ENCODE measurements at places on chromosomes 6 and 20.

GRCh38 chr6:118524686-118525085, 23.4 kb upstream of the PLN start:
- no peak for DNase-seq

DNA sequence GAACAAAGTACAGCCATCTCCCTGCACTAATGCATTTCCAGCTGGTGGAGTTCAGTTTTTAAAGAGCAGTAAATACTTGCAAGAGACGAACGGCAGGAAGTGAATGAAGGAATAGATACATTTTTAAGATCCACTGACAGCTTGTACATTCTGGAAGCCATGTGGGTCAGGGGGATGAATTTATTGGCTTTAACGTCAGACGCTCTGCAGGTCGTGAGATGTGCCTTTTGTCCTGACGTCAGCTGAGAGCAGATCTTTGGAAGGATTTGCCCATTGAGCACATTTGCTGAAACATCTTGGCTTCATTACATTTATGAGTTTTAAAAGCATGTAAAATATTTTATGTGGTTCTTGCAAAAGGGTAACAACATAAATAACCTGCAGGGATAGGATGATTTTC, 29.5 kb upstream of the SALL4 start:
- DNase-seq: no peak

GRCh38 chr20:56001106-56001785, 4.1 kb downstream of the CBLN4 start:
- no peak for DNase-seq

DNA sequence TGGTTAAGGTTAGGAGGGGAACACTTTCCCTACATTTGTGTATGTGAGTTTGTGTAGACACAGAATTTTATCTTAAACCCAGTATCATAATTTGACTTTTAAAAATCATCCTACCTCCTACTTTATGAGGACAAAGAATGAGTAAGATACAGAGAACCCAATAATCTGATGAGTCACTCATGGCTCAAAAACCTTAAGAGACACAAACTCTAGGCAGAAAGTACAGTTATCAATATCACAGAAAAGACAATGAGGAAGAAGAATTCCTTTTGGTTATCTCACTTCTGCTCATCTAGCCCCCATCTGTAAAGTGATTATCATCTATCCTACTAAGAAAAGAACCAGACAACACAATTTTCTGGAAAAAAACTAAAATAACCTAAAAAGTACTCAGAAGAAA, 87.7 kb downstream of the EPB41L2 start:
- DNase-seq: no peak

DNA sequence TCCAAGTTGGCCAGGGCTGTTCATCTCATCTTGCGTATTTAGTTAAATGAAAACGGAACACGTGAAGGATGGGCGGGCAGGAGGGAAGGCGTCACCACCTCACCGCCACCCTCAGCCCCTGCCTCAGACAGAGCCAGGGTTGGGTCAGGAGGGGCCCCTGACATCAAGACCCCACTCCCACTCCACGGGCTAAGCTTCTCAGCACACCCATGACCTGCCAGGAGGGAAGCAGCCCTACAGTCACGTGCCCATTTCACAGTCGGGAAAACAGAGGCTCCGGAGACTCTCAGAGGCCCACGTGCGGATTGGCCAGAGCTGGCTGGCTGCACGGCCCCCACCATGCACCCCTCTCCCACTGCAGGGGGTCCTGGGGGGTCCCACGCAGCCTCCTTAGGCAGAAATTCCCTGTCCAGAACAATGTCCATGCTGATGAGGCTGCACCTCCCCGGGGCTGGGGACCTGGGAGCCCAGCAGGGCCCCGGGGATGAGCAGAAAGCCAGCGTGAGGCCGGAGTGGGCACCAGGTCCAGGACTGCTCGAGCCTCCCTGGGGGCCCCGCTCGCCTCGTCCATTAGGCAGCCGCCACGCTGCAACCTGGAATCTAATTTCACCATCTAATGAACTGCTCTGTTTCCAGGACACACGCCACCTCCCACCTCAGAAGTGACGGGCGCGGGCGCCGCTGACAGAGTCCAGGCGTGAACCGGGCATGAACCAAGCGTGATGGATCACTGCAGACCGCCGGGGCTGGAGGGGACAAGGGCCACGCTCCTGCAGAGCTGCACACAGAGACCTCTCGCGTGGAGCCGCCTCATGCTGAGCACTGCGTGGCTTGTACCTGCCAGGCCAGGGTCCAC, 15.8 kb downstream of the KCNQ2 start:
- no peak for DNase-seq

- peak; percentile 34 for DNase-seq
Measured at GRCh38 chr6:79762370-79762769, 131.2 kb downstream of the SH3BGRL2 start.

DNA sequence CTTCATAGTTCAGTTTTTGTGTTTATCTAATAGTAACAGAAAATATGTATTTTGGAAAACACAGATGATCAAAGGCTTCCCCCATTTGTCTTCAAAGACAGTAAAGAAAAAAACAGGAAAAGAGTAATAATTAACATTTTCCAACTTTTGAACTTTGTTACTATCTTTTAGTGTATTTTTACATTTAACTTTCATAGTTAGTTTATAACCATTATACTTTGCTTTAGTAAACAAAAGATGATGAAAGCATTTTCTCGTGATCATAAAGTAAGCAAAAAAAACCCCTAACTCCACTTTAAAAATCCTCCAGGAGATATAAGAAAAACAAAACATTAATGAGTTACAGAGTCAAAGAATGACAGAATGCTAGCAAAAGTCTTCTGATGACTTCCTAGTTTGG, 13.6 kb upstream of the GPRC6A start:
- no peak for DNase-seq

GRCh38 chr6:43669050-43669921, 18.3 kb downstream of the MRPS18A start:
- DNase-seq: peak; percentile 48

DNA sequence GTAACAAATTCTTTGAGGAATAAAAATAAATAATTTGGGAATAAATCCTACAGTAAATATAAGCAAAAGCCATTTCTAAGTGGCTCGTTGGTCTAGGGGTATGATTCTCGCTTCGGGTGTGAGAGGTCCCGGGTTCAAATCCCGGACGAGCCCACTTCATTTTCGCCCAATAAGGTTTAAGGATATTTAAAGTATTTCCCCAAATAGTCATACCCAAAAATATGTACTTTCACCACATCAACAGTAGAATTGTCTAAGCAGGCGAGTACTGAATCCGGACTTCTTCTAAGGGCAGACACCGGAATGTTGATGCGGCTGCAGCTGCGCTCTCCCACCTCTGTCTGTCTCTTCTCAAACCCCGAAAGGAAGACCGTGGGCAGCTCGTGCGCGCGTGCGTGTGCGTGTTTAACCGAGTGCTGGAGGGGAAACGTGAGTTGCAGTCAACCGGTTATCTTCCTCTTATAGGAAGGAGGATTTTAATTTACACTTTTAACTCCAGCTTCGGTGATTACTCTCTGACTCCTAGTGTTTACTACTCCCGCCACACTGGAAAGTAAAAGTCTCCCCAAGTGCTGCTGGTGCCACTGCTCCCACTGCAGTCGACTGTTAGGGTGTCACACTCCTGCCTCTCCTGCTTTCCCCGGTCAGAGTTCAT, 155.7 kb upstream of the PRSS16 start:
- DNase-seq: peak; percentile 72

- DNase-seq: no peak
Measured at GRCh38 chr6:133587546-133588160, 301.3 kb upstream of the TCF21 start.

GRCh38 chr20:43731469-43731868, 4.7 kb upstream of the GTSF1L start:
- DNase-seq: no peak

- no peak for DNase-seq
Measured at GRCh38 chr6:37876843-37877242, 57.3 kb downstream of the ZFAND3 start.

- DNase-seq: no peak
Measured at GRCh38 chr20:1526896-1527295, 30.6 kb downstream of the SIRPD start.

- no peak for DNase-seq
Measured at GRCh38 chr6:149384464-149384863, 15.6 kb upstream of the SUMO4 start.

GRCh38 chr20:430091-430999, 22.2 kb downstream of the RBCK1 start:
- no peak for DNase-seq

GRCh38 chr6:34032856-34033255, 113.0 kb downstream of the GRM4 start:
- DNase-seq: no peak

- DNase-seq: peak; percentile 13
Measured at GRCh38 chr6:166490671-166491500, 95.6 kb downstream of the RAMACL start.

DNA sequence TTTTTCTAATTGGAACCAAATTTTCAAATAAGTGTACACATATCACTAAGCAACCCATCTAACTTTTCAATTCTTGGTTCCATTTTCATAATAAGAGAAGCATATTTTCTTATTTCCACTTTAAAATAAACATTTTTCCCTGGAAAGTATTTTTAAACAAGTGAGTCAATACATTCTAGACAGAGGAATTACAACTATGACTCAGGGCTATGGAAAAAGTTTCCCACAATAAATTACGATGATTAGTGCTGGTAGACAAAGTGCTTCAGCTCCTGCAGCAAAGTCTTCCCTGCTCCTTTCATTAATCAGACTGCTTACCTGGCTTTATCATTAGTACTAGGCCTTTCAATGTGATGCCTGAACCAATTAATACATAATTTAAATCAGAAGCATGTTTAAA, 322.5 kb downstream of the HACE1 start:
- peak; percentile 57 for DNase-seq

DNA sequence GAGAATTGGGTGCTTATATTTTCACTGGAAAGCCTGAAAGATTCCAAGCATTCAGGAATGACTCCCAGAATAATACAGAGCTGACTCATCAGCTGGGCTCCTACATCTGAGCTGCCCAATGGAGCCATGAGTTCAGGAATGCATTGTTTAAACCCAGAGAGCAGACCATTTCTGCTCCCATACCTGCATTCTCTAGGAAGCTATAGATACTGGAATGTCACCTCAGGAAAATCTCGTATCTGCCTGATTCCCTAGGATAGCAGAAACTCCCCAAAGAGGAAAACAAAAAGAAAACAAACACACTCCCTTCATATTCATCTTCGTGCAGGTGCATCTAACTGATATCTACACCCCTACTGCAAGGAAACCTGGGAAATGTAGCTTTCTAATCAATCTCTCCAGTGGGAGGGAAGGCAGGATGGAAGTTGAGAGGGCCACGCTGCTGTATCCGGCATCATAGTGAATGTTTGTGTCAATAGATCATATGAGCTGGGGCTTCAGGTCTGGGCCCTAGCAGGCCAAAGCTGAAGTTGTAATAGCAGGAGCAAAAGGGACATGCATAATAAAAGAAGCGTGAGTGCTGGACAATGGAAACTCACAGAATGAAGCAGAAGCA, 8.2 kb upstream of the SLC2A12 start:
- peak; percentile 61 for DNase-seq

DNA sequence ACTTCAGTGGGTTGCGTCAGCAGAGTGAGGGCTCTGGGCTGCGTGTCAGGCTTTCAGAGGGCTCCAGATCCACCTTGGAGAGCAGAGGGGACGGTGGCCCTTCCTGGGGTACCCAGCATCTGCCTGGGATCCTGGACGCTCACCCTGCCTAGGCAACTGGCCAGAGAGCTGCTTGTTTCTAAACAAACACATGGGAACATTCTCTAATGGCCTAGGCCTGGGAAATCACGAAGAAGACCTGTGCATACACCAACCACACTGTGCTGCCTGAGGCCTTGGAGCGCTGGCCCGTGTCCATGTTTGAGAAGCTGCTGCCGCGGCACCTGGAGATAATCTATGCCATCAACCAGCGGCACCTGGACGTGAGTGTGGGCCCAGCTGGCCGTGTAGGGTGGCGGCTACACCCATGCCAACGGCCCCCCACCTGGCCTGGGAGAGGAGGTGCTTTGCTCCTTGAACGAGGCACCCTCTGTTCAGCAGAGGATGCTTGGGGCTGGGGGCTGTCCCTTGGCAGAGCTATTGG, 32.2 kb downstream of the PYGB start:
- DNase-seq: no peak

- no peak for DNase-seq
Measured at GRCh38 chr6:154359161-154359574, 2.6 kb upstream of the IPCEF1 start.

- DNase-seq: no peak
Measured at GRCh38 chr6:152636021-152636608, 1.0 kb downstream of the SYNE1 start.

DNA sequence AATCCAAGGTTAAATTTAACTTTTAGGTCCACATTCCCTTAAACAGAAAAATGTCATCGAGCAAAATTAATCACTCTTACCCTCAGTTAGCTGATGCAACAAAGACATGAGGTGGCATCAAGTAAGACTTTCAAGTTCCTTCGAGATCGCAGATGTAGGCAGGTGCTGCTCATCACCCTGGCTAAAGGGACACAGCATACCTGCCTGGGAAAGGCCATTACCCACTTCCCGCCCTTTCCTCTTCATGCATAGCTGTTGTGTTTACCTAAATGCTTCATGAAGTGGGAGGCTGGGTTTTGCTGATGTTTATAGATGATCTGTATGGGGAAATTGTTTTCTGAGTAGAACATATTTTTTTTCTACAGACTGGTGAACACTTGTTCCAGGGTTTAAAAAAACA, 67.7 kb downstream of the GFRA4 start:
- DNase-seq: no peak

- DNase-seq: no peak
Measured at GRCh38 chr6:113317891-113318574, 539.1 kb upstream of the MARCKS start.

DNA sequence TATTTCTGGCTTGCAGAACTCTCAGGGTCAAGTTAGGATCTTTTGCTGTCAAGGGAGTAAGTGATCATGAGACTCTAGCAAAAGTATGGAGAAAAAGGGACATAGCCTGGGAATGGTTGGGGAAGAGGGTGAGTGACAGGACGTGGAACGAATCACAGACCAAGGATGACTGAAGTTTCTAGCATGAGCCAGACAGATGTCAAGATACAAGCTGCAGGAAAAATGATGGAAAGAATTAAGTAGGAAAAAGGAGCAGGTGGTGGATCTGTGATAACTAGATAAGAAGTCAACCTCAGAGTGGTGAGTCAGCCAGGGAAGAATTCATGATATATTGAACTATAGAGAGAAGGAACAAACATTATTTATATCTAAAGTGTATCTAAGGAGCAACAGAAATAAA, 159.8 kb upstream of the SYNDIG1 start:
- no peak for DNase-seq

All from MCF 10A (cell line).